NCI-H226 (cell line): ENCODE measurements at places on chromosomes 5 and 9.

DNA sequence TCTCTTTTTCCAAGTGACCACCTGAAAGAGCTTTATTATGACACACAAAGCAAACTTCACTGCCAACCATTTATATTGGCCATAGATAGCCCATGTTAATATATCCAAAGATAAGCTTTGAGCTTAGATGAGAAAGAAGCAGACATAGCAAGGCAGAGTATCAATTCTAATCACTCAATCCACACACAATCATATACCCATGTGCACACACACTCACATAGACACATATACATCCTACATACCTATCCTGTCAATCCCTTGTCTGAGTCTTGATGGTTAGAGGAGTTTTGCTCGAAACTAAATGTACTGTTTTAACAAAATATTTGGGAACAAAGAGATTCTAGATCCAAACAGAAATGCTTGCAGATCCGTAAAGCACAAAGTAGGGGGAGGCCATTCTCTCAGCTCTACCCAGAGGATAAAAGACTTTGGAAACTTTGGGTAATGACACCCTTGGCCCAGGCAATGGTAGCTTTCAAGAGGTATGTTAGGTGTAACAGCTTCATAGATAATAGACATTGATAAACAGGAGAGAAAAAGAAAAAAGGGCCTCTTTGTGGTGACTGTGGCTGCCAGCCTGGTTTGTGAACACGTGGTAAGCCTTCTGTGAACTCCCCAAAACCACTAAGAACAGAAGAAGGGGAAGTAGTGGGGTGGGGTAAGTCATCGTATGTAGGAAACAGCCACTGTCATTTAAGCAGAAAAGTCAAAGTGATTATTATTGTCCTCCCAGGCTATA, 121.6 kb downstream of the TLR4 start:
- DNase-seq: no peak

- no peak for DNase-seq
Observed at GRCh38 chr9:110199643-110200042, 8.3 kb downstream of the C9orf152 start.

GRCh38 chr5:159189310-159189709, 20.0 kb downstream of the RNF145 start:
- no peak for DNase-seq

DNA sequence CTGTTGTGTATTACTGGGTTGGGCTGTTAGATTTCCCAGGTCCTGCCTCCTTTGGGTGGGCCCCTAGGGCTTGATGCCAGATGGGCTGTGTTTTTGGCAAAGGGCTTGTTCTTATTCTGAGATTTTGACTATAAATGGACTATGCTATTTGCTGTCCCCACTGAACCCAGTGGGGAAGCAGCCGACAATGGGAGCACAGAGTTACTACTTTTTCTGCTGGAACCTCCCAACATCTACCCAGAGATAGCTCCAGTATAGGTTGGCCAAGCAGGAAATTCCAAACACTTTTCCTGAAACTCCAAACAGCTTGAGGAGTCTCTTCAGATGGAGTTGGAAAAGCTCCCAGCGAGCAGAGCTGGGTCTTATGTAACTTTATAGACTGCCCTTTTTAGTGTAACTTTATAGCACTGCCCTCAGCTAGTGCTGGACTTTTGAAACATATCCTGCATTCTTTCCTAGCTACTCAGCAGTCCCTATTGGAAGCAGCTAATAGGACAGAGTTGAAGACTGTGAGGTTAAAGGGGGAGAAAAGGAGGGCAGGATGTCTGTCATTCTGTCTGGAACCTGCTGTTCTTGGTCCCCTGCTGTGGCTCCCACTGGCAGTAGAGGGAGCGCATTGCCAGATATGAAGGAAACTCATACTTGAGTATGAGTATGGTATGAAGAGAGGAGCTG, 21.0 kb downstream of the RUSC2 start:
- DNase-seq: peak; percentile 92

- no peak for DNase-seq
Observed at GRCh38 chr9:68983008-68983411, 30.9 kb downstream of the PRKACG start.

DNA sequence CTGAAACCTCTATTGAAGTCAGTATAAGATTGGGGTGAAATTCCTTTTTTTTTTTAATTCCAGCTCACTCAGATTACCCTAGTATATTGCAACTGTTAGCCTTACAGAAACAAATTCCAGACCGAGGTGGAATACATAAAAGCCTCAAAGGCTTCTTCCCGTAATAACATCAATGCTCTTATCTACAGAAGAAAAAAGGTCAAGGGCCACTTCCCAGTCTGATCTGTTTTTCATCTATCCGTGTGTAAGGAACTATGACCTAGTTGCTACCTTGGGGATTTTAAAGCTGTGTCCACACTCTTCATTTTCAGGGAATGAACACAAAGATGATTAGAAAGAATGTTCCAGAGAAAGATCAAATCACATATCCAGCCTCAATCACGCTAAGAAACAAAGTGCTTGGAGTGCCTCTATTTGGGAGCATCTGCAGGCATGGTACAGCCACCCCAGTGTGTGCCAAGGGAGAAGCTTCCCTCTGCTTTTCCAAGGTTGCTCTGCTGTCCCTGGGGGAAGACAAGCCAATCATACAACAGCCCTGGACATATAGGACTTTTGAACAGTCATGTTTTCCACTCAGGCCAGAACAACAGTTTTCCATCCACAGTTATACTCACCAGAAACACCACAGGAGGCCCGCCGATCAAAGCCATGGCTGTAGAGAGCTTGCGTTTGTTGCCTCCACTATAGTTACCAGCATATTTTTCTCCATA, 23.5 kb downstream of the NIPSNAP3B start:
- DNase-seq: no peak

- no peak for DNase-seq
Observed at GRCh38 chr5:66164044-66164790, 20.1 kb downstream of the SREK1 start.

- DNase-seq: peak; percentile 82
Observed at GRCh38 chr5:54713923-54714581, 196.5 kb downstream of the SNX18 start.

- DNase-seq: no peak
Observed at GRCh38 chr9:116476935-116477381, 210.1 kb upstream of the TRIM32 start.

DNA sequence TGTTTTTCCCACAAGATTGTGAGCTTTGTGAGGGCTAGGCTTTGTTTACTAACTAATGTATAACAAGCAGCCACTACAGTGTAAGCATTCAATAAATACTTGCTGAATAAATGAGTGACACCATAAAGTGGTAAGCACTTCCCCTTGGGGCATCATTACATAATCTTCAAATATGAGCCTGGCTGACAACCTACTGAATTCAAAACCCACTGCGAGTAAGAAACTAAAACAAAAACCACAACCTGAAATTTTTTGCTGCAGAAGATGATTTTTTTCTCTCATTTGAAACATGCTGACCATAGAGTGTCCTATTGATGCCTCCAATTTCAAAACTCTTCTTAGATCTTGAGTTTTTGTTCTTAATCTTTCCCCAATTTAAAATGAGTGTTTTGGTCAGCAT, 331.3 kb upstream of the CCNG1 start:
- no peak for DNase-seq

DNA sequence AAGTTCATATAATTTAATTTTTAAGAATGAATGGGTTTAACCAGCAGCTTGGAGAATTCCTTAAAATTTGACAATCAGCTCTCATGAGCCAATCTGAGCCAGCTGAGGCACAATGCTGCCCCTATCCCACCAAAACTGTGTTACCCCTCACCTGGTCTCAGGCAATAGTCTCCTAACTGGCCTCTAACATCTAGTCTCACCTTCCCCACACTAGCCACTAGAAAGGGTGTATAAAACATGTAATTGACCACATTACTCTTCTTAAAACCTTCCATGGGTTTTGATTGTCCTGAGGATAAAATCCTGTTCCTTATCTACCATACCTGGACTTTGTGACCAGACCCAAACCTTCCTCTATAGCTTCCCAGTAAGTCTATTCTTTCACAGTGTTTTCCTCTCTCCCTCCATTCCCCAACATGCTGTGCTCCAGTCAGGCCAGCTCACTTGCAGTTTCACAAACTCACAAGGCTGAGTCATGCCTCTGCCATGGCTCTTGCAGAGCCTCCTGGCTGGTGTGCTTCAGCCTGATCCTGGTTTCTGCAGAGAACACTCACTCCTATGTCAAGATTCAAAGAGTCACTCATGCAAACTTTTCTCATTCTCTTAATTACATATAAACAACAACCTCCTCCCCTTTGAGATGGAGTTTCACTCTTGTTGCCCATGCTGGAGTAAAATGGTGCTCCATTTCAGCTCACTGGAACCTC, 16.0 kb upstream of the ZCCHC7 start:
- peak; percentile 58 for DNase-seq

DNA sequence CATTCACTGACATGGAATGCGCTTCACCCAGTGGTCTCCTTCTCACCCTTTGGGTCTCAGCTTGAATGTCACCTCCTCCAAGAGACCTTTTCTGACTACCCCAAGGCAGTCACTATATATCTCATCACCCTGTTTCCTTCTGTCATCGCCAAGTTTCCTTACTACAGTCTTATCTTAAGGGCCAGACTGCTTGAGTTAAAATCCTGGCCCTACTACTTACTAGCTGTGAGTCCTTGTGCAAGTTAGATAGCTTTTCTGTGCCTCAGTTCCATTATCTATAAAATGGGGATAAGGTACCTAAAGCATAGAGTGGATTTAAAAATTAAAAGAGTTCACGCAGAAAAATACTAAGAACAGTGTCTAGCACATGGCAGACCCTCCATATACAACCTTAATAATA, 132.4 kb downstream of the GABBR2 start:
- no peak for DNase-seq
